Stimulated activated CD4-positive, alpha-beta T cell treated with anti-CD3 and anti-CD28 coated beads, TNF-alpha, amount 100 ng/mL, for 48 hours (primary cell): ENCODE measurements at places on chromosomes 2 and 18.

- no peak for DNase-seq
Observed at GRCh38 chr2:233553366-233553765, 13.2 kb downstream of the USP40 start.

GRCh38 chr2:219559156-219559915 is 12.0 kb downstream of the OBSL1 start:
- DNase-seq: no peak

- DNase-seq: no peak
Observed at GRCh38 chr2:23486684-23487075, 101.7 kb downstream of the KLHL29 start.

- no peak for DNase-seq
Observed at GRCh38 chr2:188752311-188752710, 221.9 kb upstream of the COL3A1 start.

DNA sequence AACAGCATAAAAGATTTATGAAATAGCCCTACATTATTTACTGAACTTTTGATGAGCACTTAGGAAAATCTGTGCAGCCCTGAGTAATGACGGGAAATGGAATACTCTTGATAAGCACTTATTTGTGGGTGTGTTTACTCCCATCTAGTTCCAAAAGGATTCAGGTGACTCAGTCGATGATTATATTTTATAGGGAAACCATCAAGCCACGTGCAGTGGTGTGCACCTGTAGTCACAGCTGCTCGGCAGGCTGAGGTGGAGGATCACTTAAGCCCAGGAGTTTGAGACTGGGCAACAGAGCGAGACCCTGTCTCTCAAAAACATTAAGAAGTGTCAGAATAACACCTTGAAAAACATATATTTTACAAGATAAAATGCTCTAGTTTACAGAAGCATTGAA is 91.9 kb downstream of the CABYR start:
- DNase-seq: no peak

- DNase-seq: no peak
Observed at GRCh38 chr2:218887079-218887478, 6.4 kb downstream of the WNT10A start.

DNA sequence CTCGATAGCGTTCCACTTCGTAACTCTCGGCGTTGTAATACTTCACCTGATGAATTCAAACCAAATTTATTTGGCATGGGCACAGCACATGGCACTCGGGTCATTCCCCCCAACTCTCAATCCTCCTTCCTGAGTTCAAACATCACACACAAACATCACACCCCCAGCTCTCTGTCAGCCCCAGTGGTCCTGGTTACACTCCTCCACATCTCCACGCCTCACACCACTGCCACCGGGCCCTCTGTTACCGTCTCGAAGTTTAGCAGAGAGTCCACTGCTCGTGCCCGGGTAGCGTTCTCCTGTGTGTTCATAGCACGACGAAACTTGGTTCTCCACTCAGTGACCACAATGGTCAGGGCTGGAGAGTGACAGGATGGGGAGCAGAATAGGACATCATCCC is 4.6 kb downstream of the ABCB6 start:
- DNase-seq: no peak

DNA sequence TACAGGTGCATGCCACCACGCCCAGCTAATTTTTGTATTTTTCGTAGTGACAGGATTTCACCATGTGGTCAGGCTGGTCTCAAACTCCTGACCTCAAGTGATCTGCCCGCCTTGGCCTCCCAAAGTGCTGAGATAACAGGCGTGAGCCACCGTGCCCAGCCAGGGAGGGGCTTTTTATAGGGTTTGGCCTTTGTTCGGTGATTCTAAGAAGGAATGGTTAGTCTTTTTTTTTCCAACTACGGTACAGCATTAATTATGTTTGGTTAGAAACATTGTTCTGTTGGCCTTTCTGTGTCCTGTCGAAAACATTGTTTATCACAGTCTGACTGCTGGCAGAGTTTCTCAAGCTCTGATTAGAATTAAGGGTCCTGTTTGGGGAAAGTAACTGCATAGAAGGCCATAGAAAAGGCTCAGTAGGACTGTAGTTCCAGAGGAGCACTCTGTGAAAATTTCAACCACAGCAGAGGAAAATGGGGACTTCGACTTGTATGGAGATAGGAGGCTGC is 19.3 kb upstream of the SMCHD1 start:
- no peak for DNase-seq

GRCh38 chr18:79940814-79941472 is 10.5 kb downstream of the SLC66A2 start:
- no peak for DNase-seq

GRCh38 chr18:73614812-73615211 is 532.8 kb downstream of the FBXO15 start:
- DNase-seq: no peak

DNA sequence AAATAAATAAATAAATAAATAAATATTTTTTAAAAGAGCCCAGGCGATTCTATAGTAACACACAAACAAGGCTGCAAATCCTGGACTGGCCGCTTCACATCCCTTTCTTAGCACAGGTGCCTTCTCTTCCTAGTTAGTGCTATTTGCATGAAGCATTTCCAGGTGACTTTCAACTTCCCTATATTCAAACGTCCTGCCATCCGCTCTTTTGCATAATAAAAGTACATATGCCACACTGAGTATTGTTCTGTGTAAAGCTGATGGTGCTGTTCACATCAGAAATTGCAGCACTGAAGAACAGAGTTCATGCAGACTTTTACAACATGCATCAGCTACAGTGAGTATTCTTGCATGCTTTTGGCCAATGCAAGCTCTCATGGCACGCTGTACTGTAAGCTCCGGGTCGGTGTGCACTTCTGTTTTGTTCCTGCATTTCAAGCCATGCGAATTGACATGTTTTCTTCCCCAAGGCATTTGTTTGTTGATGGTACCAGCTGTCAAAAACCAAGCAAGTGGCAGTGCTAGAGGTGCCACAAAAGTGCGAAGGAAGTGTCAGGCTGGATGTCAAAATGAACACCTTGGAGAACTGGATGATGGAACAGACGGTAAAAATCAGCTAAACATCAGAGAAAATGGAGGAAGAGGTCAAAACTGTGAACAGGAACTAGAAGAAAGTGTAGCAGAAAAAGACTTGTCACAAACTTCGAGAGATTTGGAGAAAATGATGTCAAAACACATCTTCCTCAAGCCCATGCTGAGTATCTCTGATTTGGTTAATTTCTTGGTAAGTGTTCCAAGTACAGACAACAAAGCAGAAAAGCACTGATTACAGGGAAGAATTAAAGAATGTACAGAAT is 25.5 kb upstream of the CEP68 start:
- no peak for DNase-seq

DNA sequence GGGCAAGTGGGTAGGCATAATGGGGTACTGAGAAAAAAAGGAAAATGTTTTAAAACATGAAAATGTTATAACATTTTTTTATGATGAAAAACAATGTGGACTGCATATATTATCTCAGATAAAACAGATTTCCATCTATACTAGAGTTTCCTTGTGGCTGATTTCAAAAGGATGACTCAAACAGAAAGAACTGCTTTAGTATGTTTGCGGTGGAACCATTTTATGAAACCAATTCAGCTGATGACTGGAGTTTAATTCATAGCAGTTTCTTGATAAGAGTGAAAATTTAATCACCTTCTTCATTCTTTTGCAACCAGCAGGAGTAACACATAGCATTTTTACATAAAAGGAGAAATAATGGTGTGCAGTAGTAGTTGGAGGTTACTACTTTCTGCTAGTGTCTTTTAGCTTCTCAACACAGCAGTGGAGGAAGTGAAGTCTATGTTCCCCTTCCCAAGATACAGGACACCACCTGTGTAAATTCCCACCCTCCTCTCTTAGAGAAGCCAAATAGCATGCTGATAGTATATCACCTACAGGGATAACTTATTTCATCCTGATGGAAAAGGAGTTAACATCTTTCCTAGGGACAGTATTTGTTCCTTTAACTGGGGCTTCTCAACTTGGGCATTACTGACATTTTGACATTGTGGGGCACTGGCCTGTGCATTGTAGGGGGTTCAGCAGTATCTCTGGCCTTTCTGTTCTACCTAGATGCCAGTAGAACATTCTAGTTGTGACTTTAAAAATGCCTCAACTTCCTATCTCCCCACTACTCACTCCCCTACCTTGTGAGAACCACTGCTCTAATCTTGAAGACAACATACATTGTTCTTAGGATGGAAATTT is 29.9 kb downstream of the PELI1 start:
- DNase-seq: no peak

GRCh38 chr2:42754021-42754775 is 9.7 kb downstream of the OXER1 start:
- no peak for DNase-seq

GRCh38 chr2:233556881-233557736 is 9.5 kb downstream of the USP40 start:
- DNase-seq: no peak

DNA sequence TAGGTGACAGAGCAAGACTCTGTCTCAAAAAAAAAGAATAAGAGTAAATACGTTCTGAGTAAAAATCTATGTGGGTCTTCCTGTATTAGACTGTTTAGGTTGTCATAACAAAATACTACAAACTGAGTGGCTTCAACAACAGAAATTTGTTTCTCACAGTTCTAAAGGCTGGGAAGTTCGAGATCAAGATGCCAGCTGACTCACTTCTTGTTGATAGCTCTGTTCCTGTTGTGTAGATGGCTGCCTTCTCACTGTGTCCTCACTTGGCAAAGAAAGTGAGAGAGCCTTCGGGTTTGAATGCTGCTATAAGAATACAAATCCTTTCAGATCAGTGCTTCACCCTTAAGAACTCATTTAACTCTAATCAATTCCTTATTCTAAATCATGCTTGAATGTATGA is 430.0 kb upstream of the VWC2L start:
- no peak for DNase-seq

DNA sequence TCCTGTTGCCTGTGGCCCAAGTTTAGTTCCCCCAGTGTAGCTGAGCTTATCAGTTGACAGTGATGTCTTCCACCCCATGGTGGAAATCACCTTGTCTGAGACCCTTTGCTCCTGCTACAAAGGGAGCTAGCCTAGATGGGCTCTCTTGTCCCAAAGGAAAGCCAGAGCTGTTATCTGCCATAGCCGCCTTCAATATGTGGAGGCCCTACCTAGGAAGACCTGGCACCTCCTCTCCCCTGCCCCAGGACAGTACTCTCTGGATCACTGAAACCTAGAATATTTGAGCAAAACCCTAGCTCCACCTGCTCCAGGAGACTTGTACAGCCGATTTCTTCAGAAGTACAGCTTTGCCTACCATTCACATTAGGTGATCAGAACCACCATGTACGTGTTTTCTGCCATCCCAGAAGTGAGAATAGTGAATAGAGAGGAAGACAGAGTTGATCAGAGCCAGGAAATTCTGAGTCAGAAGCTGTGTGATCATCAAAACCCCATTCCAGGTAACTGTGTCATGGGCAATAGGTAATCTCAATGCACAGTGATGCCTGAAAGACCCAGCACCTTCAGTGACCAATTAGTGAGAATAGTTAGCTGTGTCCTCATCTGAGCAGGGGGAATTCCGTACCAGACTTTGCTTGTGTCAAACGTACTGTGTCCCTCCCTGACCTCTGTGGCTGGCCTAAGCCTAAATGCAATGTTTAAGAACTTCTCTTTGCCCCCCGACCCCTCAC is 138.4 kb upstream of the ALPP start:
- DNase-seq: no peak

GRCh38 chr2:65055422-65056214 is 598 bp upstream of the CEP68 start:
- peak; percentile 42 for DNase-seq

GRCh38 chr2:50808694-50809093 is 223.2 kb downstream of the NRXN1 start:
- no peak for DNase-seq

GRCh38 chr2:75503048-75503607 is 57.6 kb downstream of the EVA1A start:
- no peak for DNase-seq

DNA sequence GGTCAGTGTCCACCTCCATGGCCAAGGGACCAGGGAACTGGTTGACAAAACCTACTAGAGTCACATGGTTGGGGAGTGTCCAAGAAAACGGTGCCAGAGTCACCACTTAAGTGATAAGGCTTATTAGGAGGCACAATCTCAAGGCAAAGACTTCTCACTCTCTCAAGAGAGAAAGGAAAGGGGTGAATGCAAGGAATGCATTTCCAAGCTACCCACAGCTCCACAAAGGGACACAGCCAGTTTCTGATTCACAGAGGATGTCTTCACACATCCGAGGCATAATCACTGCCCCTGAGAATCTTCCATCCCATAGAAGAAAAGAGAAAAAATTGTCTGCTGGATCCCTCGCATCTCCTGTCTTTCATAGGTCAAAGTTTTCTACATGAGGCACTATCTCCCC is 269.3 kb downstream of the TNS1 start:
- no peak for DNase-seq

- no peak for DNase-seq
Observed at GRCh38 chr2:215664847-215665525, 229.1 kb upstream of the FN1 start.

GRCh38 chr2:75253526-75253925 is 54.2 kb upstream of the TACR1 start:
- DNase-seq: no peak

DNA sequence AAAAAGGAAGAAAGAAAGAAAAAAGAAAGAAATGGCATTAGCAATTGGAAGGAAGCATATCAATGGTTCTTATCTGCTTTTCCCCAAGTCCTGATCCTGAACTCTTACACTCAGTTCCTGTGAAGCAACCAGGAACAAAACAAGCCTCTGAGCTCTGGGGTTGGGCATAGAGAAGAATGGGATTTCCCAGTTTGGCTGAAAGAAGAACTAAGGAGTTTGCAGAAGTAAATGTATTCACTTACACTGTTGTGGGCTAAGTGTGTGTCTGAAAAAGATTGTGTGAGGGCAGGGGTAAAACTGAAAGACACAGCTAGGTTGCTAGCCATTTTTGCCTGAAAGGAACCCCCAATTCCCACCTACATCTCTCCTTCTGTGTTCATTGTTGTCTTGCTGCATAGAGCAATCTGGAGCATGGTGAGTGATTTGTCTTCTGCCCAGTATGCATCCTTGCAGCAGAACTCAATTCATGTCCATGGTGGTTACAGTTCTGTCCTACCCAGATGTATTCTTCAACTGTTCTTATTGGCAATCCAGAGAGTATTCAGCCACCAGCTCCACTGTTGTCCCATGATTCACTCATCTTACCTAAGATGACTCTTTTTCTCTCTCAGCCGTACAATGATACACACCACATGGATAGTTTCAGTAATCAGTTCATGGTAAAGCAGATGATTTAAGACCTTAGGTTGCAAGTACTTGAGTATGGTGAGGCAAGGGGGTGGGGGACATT is 348.7 kb downstream of the ARHGAP15 start:
- no peak for DNase-seq

DNA sequence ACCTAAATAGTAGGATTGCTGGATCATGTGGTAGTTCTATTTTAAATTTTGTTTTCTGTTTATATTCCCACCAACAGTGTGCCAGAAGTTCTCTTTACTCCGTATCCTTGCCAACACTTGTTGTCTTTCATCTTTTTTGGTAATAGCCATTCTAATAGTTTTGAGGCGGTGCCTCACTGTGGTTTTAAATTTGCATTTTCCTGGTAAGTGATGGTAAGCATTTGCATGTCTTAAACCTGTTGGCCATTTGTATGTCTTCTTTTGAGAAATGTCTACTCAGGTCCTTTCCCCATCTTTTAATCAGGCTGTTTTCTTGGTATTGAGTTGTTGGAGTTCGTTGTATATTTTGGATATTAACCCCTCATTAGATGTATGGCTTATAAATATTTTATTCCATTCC is 51.6 kb downstream of the REL start:
- no peak for DNase-seq

- no peak for DNase-seq
Observed at GRCh38 chr2:140718999-140719398, 1411.8 kb downstream of the LRP1B start.
